Activated T-cell treated with anti-CD3 and anti-CD28 coated beads, Interleukin-2, amount 50 U/mL, for 4 hours (primary cell): ENCODE measurements at places on chromosomes 1 and 21. TPM values are rescaled to one million over a fixed set of nuclear protein-coding genes. Genes with fewer than 3 reads are reported as not detected.

GRCh38 chr1:99198393-99198792 lies 65.9 kb upstream of the PLPPR4 start:
- DNase-seq, result no peak

DNA sequence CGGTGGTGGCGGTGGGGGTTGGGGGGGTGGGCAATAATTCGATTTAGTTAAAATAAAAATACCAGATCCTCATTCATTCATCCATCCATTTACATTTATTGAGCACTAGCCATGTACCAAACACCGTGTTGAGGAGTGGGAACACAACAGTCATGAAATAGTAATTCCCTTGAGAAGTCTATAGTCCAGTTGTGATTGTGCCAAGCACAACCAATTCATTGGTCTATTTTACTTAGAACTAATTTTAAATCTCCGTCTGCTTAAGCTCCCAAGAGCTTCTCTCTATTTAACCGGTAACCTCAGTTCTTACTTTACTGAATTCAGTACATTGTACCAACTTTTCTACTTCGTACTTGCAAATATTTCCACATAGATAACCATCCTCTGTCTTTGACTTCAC lies 38.4 kb downstream of the WARS2 start:
- DNase-seq, result no peak

DNA sequence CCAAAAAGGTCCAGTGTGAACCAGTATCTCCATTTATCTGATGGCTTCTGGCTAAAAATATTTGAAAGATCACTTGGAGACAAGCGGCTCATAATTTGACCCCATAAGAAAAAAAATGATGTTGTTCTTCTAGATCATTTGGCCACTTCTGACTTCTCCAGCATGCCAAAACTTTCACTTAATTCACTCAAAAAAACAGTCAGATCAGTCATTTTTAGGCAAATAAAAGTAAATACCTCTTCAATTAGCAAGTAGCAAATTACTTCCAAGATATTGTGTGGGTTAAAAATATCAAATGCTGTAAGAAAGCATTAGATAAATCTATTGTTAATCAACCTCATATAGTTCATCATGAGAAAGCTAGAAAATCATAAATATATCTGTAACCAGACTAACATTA lies 106.0 kb downstream of the ZC3H11B start:
- no peak for DNase-seq

- no peak for DNase-seq
Observed at GRCh38 chr1:185674201-185674600, 60.0 kb upstream of the HMCN1 start.

DNA sequence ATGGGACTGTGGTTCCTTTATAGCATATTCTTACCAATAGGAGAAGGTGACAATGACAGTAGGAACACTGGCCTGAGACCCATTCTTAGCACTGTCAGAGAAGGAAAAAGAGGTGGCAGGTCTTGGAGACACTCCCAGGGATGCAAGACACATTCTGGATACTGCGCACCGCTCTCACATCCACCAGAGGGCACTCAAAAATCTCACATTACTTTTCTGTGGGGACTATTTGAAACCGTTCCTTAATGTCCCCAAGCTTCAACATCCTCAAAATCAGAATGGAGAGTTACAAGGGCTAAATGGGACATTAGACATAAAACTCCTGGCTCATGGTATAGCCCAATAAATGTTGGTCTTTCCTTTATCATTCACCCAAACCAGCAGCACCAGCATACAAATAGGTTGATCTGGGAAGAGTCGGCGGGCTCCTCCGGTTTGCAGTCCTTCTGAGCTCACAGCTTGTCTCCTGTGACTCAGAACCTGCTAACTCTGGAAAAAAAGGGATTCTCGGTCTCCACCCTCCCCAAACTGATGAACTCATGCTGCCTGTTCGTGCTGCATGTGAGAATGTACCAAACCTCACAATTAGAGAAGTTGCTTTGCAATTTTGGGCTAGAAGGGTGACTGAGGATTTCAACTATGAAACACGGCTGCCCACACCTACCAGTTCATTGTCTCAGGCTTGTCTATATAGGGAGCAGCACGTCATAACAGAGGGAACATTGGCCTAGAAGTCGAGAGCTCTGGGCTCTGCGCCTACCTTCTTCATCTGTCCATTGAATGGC lies 40.2 kb downstream of the IL12RB2 start:
- peak; percentile 9 for DNase-seq

- no peak for DNase-seq
Observed at GRCh38 chr1:198316546-198317100, 159.8 kb downstream of the NEK7 start.

- DNase-seq, result no peak
Observed at GRCh38 chr1:81032973-81033425, 767.7 kb upstream of the ADGRL2 start.

DNA sequence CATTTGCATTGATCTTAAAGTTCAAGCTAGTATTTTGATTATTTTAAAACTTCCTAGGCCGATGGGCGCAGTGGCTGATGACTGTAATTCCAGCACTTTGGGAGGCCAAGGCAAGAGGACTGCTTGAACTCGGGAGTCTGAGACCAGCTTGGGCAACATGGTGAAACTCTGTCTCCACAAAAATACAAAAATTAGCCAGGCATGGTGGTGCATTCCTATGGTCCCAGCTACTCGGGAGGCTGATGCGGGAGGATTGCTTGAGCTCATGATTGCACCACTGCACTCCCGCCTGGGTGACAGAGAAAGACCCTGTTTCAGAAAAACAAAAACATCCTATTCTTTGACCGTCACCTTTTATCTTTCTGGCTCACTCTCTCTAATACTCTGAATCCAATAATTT lies 30.0 kb downstream of the MFSD2A start:
- no peak for DNase-seq

DNA sequence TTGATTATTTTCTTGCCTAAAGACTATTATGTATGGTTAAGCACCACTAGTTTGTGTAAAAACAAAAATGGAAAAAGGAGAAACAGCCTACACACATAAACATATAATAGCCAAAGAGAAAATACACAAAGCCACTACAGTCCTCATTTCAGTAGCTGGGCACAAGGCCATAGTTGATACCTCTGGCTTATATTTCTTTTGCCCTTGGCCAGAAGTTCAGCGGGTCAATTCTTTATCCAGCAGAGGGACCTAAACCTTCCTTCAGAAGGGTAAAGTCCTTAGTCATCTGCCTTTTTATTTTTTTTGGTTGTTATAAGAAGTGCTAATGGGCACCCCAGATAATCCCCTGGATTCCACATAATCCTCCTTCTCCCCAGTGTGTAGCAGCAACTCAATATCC lies 134.1 kb downstream of the PIGK start:
- DNase-seq, result no peak

DNA sequence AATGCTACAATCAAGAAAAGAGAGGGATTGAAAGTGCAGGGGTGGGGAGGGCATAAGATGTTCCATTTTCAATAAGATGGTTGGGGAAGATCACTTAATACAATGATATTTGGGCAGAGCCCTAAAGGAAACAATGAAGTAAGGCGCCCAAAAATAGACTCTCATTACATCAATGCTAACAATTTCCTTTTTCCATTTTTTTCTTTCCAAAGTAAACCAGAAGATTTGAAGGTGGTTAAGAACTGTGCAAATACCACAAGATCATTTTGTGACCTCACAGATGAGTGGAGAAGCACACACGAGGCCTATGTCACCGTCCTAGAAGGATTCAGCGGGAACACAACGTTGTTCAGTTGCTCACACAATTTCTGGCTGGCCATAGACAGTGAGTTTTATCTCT lies 16.8 kb downstream of the IFNAR2 start:
- no peak for DNase-seq

The KLHDC8A gene
- total RNA-seq, result not detected

The NUDT4B gene
- total RNA-seq, result 1.5 TPM

The GNB1 gene
- 387 TPM for total RNA-seq
